GM18507 (cell line): ENCODE measurements at places on chromosomes 2 and 18.
A peak's percentile ranks its signal among the peaks of the same experiment; 100 is the strongest.

GRCh38 chr2:220894069-220894468 lies 678.0 kb downstream of the EPHA4 start:
- no peak for DNase-seq

DNA sequence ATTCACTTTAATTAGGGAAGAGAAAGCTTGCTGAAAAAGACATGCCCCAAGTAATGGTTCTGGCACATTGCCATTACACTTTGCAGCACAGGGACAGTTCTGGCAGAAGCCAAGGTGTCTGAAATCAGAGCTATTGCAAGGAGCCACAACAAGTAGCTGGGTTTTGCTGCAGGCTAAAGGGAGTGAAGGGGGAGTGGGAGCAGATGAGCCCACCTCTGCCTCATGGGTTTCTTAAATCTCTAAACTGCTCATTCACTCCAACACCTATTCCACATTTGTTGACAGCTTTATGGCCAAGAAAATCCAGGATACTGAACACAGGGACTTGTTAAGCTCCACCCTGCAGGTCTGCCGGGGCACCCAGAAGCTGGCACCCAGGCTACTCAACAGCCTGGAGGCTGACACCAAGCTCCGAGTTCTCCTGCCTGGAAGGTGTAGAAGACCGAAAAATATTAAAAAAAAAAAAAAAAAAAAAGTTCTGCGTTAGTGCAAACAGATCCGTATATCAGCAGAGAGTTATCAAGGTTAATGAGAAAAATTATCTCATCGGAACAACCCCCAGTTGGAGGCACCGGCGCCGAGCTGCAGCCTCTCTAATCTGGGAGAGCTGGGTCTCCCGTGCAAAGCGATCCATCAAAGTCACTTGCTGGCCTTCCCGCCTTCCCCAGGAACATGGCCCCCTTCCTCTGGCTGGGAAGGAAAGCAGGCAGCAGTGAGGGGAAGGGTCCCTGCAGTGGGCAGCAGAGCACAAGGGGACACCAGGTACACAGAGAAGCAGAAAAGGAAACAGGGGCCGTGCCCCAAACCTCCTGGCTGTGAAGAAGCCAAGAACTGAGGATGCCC lies 123.7 kb downstream of the HNMT start:
- DNase-seq, result no peak

DNA sequence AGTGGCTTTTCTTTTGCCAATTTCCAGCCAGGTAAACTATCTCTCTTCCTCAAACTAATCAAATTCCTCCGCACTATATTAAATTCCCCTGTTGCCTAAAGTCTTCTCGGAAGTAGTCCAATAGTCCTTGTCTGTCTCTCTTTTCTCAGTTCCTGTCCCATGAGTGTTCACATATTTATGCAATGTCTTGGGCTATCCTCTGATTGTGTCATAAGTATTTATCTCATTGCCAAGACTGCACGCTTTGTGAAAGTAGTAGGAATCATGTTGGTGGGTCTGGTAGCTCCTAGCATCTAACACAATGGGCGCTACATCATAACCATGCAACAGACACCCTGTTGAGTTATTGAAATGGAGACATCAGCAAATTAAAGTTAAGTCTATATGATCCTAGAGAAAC lies 59.9 kb upstream of the POU3F3 start:
- no peak for DNase-seq

- DNase-seq, result no peak
Measured at GRCh38 chr2:133054297-133054696, 384.3 kb upstream of the LYPD1 start.

DNA sequence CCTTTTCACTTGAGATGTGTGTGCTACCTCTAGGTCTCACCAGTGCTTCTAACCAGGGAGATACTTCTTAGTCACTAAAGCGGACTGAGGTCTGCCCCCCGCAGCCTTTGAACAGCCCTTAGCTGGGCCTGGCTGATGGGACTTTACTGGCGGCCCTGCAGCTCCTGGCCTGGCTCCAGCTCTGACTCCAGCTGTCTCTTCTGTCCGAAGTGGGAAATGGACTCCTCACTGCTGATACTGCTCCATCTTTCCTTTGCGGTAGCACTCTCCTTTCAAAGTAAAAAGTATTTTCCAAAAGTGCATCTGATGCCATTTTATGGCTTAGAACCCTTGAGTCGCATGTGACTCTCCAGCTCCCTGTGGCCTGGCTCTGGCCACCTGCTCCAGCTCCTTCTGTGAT lies 64.5 kb downstream of the ATP9B start:
- DNase-seq, result no peak

GRCh38 chr2:176018708-176019107 lies 16.6 kb upstream of the LNPK start:
- no peak for DNase-seq

- DNase-seq, result no peak
Measured at GRCh38 chr2:236675051-236675450, 105.4 kb downstream of the ACKR3 start.

- DNase-seq, result no peak
Measured at GRCh38 chr18:43789234-43790000, 512.1 kb upstream of the SYT4 start.

GRCh38 chr2:205776139-205776538 lies 93.8 kb downstream of the NRP2 start:
- DNase-seq, result peak; percentile 9

- DNase-seq, result no peak
Measured at GRCh38 chr2:230864122-230864604, 579 bp upstream of the ITM2C start.

DNA sequence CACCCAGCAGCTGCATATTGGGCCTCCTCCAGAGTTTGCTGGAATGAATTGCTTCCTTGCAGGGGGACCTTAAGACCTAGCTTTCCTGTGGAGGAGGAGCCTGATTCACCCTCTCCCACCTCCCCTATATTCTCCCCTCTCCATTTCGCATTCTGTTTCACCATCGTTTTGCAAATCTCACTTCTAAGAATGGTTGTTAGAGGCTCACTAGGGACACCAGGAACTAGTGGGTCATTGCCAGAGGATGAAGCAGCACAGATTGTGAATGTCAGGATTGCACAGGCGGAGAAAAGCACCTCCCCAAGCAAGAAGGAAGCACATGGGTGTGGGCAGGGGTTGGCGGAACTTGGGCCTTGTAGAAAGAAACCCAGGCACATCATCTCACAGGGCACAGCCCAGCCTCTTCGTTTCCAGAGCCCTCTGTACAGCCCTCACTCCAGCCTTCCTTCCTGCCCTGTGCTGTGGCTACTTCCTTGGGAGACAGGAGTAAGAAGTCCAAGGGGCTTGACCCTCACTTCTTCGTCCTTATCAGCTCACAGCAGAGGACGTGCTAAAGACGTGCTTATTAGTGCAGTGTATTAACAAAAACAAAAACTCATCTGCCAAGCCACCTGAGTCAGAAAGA lies 63.4 kb downstream of the TACR1 start:
- DNase-seq, result no peak

- DNase-seq, result no peak
Measured at GRCh38 chr2:6934345-6934744, 17.1 kb downstream of the RNF144A start.

DNA sequence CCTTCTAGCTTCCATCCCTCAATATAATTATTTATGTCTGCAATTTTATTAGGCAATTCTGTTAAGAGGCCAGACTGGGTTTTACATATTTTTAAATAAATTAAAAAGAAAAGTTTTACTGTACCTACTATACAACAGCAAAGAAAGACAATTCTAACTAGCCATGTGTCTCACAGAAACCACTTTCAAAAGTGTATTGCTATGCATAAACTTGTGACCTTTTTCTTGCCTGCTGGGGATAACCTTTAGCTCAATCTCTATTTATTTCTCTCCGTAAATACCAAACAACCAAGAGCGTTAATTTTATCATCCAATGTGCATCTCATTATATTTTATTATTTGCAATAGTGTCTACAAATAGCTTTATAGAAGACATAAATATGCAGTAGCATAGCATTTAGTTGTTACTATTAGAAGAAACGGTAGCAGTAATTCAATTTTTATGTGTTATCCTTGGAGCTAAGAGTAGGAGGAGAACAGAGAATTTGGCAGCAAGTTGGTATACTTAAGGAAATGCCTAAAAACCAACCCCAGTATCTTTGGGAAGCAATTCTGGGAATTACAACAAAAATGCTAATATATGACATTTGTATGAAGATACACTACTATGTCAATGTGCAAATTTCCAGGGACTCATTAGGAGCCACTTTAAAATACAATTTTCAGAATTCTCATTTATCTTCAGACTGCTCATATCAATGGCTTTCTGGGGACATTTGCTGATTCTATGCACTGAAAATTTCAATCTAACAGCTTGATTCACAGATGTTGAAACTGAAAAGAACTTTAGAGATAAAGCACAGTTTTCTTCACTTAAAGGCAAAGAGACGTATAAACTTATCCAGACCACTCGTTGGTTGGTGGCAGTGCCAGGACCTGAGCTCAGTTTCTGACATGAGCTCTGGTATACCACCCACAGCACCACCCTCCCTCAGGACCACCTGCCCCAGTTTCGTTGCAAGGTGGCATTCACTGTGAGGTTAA lies 23.0 kb upstream of the RTN4 start:
- DNase-seq, result no peak

- DNase-seq, result no peak
Measured at GRCh38 chr2:215866606-215867005, 146.7 kb downstream of the MREG start.

- no peak for DNase-seq
Measured at GRCh38 chr2:191295088-191295487, 49.9 kb downstream of the MYO1B start.

DNA sequence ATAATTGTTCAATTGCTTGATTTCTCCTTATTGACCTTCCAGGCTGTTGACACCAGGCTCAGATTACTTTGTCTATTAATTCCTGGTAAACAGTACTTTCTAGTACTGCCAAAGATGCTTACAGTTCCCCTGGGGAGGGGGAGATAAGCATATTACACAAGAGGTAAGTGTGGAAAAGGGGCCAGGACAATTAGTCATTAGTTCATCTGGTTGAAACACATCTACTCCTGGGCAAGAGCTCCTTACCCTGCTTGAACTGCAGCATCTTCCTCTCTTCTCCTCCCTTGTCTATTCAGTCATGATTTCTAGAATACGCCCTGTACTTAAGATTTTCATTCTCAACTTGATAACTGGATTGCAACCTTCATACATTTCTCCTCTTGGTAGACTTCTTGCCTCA lies 10.4 kb upstream of the SPATS2L start:
- no peak for DNase-seq

DNA sequence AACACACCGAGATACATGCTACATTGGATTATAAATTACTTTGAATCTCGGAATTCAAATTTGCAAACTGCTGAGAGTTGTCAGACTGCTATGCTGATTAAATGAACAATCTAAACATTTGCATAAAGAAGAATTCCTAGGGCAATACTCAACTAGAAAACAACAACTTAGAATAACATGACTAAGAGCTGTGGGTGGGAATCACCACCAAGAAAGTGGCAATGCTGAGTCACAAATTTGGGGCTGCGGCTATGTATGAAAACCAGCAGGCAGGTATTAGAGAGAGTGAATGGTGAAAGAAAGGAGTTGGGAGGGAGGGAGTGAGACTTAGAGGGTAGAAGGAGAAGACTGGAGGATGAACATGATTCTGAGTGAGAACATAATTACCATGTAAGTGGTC lies 559.5 kb downstream of the PIK3C3 start:
- DNase-seq, result no peak

DNA sequence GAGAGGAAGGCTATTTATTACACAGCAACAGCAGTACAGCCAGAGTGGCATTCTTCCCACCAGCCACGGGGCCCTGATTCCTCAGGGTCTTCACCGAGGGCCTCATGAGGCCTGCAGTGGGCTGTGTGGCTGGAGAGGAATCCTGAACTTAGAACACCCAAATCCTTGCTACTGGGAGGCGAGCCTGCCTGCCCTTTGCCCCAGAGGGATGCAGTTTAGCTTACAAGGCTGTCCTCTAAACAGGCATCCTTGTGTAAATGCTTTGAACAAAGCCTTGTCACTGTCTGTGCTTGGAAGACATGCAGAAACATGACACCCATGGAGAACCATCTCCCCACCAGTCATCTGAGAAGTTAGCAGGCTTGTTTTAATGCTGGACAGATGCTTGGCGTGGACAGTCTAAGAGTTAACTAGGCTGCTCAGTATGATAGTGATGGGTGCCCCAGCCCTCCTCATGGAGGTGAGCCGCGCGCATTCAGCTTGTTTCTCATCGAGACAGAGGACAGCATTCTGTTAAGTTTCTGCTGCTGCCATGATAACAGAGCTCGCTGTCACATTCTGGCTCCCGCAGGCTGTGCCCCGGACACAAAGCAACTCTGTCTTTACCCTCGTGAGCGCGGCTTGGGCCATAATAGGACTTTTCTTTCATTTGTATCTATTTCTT lies 42.9 kb downstream of the ADI1 start:
- DNase-seq, result no peak

- DNase-seq, result no peak
Measured at GRCh38 chr2:220916931-220917330, 655.2 kb downstream of the EPHA4 start.

DNA sequence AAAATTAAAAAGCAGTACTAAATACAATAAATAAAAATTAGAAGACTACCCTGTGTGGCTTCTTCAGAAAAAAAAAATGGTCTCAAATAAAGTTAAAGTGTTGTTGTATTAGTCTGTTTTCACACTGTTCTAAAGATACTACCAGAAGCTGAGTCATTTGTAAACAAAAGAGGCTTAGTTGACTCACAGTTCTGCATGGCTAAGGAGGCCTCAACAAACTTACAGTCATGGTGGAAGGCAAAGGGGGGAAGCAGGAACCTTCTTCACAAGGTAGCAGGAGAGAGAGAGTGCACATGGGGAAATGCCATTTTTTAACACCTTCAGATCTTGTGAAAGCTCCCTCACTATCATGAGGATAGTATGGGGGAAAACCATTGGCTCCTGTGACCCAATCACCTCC lies 612.8 kb downstream of the RNF144A start:
- no peak for DNase-seq

DNA sequence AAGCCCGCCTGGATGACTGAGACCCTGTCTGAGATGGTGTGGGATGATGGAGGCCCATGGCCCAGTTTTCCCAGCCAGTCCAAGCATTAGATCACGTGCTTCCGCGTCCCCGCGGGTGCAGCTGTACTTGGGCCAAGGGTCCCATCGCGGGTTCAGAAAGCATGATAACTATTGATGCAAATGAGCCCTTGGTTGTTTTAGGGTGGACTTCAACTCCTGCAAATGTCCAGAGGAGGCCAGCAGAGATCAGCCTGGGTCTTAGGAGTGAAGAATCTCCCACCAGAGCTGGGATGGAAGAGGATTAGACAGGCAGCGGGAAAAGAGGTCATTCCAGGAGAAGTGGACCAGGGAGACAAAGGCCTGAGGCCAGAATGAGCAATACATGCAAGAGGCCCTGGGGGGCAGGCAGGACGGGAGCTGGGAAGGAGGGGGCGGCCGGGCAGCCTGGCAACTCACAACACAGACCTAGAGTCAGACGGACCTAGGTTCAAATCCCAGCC lies 89.9 kb upstream of the TMEM247 start:
- DNase-seq, result no peak

- DNase-seq, result no peak
Measured at GRCh38 chr18:2197946-2198345, 373.4 kb downstream of the METTL4 start.

GRCh38 chr2:152499896-152500735 lies 165.1 kb downstream of the FMNL2 start:
- DNase-seq, result no peak

- no peak for DNase-seq
Measured at GRCh38 chr18:49520661-49521145, 33.7 kb upstream of the C18orf32 start.
